ENCODE measurements at places on chromosomes 5 and 9.

- no peak for DNase-seq
Observed at GRCh38 chr9:93320591-93321219, 130.8 kb upstream of the FAM120A start.

DNA sequence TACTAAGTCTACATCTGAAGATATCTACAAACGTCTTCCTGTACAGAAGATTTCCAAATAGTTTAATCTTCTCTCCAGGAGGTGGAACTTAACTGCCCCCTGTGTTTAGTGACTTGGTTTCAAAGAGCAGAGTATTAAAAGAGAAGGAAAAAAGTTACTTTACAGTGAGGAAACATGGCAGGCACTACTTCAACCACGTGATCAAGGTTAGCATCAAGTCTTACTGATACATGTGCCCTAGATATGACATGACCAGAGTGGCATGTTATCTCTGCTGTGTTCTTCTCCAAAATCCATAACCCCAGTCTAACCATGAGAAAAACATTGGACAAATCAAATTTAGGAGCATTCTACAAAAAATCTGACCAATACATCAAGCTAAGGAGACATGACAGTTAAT is 125.8 kb downstream of the ADAMTS12 start:
- DNase-seq = no peak

DNA sequence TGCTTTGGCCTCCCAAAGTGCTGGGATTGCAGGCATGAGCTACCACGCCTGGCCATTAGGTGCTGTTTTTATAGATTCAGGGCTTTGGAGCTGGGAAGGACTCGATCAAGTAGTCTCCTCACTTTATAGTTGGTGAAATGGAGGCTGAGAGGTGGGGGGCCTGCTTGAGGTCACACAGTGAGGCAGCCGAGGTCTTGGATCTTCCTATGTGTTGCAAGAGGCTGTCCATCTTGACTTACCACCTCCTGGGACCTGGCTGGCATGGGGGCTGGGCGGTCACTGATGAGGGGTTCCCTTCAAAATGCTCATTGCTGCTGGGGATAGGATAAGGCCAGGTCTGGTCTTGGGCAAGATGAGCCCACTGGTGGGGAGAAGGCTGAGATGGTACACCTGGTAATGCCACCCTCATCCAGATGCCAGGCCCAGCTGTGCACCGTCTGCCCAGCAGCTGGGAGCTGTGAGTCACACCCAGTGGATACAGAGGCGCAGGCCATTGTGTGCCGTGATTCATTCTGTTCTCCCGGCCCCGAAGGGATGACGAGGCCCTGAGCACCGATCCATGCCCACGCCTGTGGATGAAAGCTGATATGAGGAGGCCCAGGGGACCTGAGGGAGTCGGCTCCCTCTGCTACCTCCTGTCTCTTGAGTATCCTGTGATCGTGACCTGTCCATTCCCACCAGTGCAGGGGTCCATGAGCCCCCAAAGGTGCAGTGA is 10.5 kb upstream of the NDST1 start:
- DNase-seq = peak; percentile 84

DNA sequence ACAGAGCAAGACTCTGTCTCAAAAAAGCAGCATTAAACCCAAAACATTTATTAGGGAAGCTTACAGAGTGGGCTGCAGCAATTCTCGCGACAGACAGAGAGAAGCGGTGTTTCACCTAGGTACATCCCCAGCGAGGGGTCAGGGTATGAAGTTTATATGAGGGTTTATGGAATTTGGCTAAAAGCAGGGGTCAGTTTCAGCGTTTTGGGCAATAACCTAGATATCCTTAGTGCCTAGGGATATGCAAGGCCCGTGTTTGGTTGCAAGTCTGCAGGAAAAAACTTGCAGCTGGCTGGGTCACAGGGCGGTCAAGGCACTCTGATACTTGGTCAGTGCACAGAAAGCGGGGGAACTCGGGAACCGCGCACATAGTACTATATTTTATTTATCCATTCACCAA is 649 bp upstream of the GLE1 start:
- no peak for DNase-seq

GRCh38 chr5:157903117-157903450 is 44.1 kb upstream of the CLINT1 start:
- no peak for DNase-seq

GRCh38 chr5:126052791-126053190 is 370.4 kb upstream of the GRAMD2B start:
- DNase-seq = no peak

DNA sequence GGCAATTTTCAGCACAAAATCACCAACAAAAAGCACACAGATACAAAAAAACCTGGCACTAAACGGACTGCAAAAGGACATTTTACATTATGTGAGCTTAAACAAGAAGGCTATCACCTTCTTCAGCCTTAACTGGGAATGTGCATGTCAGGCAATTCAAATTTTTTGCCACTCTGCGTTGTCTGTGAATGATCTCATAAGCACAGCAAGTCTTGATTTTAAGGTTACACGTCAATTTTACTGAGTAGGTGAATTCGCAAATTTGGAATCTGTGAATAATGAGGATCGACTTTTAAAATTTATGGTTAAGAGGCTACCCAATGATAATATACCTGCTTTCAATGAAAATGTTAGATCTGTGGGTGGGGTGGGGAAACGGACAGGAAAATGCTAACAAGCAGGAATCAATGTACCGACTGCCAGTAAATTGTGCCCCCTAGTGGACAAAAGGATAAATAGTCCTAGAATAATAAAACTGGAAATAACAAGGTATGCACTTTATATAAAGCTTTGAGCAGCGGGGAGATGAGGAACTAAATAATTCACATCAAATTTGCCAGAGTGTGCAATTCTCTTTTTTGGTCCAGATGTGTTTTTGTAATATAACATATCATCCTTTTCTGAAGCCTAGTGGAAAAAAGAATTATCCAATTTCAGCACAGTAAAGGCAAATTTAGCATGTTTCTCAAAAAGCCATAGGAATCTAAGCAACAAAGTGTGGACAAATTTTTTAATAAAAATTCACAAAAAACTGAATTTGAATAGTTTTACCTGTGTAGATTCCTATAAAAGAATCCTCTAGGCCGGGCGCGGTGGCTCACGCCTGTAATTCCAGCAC is 20.5 kb downstream of the EQTN start:
- peak; percentile 73 for DNase-seq

DNA sequence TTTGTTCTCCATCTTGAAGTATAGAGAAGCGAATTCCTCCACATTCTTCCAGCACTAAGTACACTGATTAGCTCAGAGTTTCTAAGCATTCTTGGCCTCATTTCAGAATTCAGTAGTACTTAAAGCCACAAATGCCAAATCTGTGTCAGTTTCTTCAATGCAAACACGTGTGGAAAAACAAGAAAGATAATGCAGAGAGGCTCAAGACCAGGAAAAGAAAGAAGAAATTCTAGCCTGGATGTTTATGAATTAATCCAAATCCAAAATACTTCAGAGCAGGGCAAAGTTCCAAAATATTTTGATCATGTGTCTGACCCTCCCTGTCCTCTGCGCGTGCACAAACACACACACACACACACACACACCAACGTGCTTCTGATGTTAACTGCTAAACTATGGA is 457.6 kb downstream of the SLCO4C1 start:
- DNase-seq = no peak

DNA sequence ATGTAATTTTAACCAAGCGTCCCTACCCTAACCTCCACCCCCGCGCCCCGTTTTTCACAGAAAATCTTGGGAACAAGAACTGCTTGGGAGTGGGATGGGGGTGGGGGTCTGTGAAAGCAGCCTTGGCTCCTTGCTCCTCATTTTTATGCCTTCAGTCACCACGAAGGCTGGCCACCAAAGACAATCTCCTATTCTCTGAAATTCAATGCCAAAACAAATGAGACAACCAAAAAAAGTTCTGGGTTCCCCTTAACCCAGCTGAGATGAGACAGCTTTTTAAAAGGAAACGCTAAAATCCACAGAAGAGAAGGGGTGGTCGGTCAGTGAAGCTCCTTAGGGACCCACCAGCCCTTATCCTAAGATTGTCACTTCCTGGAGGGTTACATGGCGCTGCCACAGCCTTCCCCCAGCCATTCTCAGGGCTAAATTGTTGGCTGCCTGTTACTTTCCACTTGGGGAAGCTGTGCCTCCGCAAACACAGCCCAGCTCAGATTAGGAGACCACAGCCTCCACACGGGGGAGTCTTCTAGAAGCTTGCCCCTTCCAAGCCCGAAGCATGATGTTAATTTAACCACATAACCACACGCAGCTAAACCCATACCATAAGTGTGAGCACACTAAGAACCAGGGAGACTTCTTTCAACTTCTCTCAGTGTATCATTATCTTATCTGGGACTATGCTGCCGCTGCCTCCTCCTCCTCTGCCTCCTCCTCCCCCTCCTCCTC is 136.3 kb downstream of the FOXD1 start:
- no peak for DNase-seq

DNA sequence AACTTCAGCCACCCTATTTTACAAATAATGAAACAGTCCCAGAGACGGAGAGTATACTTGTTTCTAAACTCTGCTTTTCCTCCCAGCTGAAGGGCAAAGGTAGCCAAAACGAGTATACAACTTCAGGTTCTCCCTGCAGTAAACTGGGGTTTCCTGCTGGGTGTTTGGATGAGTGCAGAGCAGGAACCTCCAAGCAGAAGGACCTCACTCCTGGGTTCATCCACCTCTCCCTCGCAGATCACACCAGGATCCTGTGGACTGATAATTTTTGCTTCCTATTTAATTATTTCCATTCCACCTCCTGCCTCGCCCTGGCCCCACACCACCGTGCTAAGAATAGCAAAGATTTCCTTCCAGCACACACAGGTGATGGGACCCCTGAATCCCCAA is 2.0 kb upstream of the FOXB2 start:
- no peak for DNase-seq

- no peak for DNase-seq
Observed at GRCh38 chr5:169923988-169924387, 56.3 kb downstream of the INSYN2B start.

GRCh38 chr9:34701769-34702736 is 7.9 kb downstream of the CCL21 start:
- peak; percentile 74 for DNase-seq

GRCh38 chr9:95643619-95644018 is 126.8 kb upstream of the PTCH1 start:
- no peak for DNase-seq

DNA sequence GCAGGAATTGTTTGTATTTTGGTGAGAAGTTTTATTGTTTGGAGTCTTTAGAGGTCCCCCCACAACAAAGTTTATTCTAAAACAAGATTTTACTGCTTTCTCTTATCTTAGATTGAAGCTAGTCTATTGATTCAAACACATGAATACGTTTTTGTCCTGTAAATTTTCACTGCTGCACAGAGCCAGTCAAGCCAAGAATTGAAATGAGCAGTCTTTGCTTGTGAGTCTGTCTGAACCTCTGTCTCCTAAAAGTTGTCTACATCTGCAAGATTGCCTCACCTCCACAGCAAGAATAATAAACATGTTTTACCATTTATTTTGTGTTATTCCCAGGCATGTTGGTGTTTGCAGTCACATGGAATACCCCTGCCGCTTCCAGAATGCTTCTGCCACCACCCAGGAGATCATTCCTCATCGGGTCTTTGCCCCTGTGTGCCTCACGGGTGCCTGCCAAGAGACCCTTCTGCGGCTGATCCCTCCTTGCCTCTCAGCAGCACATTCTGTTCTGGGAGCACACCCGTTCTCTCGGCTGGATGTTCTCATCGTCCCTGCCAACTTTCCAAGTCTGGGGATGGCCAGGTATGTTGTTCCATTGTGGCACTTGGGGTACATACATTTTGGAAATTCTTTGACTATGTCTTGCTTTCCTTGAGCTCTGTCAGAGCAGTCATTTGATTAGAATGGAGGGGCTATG is 74.1 kb downstream of the AOPEP start:
- peak; percentile 83 for DNase-seq

DNA sequence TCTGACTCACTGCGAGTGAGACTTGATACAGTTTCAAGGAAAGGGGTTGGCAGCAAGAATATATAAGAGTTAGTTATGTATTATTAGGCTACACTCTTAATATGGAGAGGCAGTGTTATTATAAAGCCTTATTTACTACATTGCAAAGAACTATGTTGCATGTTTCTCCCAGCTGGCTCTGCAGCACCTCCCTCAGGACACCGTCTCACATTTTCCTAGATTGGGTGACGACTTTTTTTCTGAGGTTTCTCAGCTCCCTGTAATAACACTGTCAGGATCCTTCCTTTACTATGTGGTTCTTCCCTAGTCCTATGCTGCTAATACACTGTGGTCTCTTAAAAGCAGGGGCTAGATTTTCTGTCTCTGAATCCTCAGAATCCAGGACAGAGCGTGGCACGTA is 153.7 kb downstream of the INSYN2B start:
- no peak for DNase-seq

GRCh38 chr9:72633966-72634365 is 112.6 kb downstream of the TMC1 start:
- no peak for DNase-seq

DNA sequence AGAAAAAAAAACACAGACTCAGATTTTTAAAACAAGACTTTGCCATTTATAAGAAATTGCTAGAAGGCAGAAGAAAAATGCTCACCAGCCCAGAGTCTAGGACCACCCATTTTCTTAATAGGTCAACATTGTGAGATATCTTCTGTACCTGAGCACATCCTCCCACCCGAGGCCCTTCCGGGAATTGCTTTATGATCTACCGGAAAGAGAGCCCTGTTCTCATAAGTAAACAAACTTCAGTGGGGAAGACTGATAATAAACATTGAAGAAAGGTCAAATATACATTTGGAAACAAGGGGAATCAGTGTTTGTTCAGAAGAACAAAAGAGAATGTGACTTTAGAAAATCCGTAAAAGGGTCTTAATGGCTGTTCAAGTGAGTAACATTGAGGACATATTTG is 44.4 kb downstream of the PRKACG start:
- DNase-seq = no peak

- DNase-seq = no peak
Observed at GRCh38 chr5:40359832-40360231, 319.9 kb upstream of the PTGER4 start.

GRCh38 chr9:136544964-136545691 is 720 bp downstream of the NOTCH1 start:
- DNase-seq = no peak

- peak; percentile 51 for DNase-seq
Observed at GRCh38 chr9:124758061-124758460, 13.1 kb downstream of the NR6A1 start.

GRCh38 chr5:119356612-119357188 is 881 bp downstream of the TNFAIP8 start:
- no peak for DNase-seq

DNA sequence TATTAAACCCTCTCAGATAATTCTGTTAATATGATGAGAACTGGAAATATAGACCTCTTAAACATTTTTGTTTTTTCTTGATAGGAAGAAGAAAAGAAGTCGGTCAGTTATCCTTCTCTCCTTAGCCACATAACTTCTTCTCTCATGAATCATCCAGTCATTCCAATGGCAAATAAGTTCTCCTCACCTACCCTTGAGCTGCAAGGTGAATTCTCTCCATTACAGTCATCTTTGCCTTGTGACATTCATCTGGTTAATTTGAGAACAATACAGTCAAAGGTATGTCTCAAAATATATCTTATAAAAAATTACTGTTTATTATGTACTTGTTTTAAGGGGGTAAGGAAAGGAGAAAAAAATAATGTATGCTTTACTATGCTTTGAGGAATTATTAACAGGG is 165.3 kb downstream of the MAN2A1 start:
- DNase-seq = no peak
